ENCODE measurements at places on chromosomes 1 and 21.
A peak's percentile ranks its signal among the peaks of the same experiment; 100 is the strongest.

DNA sequence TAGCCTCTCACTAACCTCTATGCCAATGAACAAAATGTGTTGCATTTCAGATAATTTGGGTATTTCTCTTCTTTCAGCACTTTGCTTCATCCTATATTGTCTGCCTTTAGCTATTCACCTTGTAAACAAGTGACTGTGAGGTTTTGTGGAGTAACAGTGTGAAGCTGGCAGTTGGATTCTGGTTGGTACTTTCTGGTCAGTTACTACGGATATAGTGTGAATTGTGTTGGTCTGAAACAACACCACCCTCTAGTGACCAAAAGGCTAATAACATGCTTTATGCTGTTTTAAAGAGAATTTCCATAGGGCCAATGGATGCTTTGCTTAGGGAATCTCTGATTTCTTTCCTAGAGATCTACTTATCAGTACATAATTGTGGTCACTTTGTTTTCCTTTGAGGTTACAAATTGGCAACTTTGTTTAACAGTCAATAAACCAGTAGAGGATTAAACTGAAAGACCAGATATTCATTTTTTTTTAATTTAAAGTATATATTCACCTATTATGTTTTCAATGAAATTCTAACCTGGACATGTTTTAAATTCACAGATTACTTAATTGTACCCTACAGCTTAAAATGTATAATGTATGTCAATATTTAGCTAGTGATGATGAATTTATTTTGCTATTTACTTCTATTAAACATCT lies 2.5 kb upstream of the PTGER3 start:
- no peak for DNase-seq

GRCh38 chr21:36524477-36524876 lies 44.6 kb upstream of the CLDN14 start:
- no peak for DNase-seq

- DNase-seq = no peak
These were observed 20.5 kb upstream of the RHBDL2 start for GRCh38 chr1:38962113-38962512.

GRCh38 chr1:181789395-181789794 lies 272.1 kb downstream of the ZNF648 start:
- DNase-seq = no peak

DNA sequence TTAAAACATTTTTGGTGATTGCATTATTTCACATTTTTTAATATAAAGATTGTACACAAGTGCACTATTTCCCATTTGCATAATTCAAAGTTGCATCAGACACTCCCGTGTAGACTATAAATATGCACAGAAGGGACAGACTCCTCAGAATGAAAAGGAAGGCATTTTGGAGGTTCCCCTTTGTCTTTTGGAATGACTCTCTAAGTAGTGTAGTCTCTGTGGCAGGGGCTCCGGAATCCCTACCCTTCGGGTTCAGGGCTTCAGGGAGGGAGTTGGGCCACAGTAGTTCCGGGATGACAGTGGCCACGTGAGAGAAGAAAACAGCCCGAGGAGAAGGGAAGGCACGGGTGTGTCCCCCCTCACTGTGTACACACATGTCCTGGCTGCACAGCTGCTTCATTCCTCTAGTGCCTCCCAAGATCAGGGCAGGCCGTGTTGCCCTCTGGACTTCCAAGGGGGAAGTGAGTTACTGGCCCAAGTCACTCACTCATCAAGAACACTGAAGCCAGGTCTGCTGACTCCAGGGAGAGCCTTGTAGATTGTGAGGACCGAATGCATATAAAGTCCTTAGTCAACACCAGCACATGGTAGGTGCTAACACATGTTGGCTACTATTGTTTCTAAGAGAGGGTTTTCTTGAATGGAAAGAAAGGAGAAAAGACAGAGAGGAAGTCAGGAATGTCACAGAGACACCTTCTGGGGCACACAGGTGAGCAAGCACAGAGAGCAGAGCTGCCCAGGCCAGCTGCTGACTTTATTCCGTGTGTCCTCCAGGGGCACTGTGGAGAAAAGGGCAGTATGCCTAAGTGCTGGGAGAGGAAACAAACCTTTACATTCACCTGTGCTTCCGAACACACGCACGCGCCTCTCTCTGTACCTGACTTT lies 39.8 kb downstream of the LHX4 start:
- DNase-seq = peak; percentile 67

DNA sequence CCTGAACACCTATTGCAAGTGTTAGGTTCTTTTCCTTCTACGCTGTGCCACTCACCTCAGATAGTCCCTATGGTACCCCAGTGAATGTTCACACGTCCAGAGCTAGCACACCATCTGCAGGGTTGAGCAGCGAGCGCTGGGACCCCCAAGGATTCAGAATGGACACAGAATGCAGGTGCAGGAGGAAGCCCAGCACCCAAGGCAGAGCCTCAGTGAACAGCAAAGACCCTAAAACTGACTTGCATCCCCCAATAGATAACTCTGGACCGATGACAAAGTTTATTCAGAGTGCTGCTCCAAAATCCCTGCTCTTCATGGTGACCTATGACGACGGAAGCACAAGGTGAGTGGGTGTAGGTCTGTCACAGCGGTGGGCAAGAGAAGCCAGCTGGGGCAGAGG lies 15.1 kb upstream of the MX2 start:
- no peak for DNase-seq

GRCh38 chr1:184296466-184297243 lies 90.2 kb upstream of the C1orf21 start:
- DNase-seq = no peak

DNA sequence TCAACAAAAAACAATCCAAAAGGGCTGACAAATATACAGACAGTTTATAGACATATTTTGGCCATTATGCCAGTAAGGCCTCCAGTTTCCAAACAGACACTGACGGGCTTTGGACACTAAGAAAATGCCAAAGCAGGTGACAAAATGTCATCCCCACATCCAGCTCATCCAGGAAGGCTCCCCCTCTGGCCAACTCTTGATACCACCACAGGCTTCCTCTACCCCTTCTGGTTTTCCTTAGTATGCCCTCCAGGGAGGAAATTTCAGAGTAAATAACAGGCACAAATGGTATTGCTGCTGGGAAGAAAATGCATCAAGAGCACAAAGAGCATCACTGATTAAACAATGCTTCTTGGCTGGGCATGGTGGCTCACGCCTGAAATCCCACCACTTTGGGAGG lies 225.3 kb downstream of the VAV3 start:
- DNase-seq = no peak

All from H9 (cell line).